Calu3 (cell line): ENCODE measurements at places on chromosomes 12 and 14. TPM values are rescaled to one million over a fixed set of nuclear protein-coding genes. Genes with fewer than 3 reads are reported as not detected.

KRT78 gene
- 0.59 and 0.69 TPM in 2 replicates for total RNA-seq

DNA sequence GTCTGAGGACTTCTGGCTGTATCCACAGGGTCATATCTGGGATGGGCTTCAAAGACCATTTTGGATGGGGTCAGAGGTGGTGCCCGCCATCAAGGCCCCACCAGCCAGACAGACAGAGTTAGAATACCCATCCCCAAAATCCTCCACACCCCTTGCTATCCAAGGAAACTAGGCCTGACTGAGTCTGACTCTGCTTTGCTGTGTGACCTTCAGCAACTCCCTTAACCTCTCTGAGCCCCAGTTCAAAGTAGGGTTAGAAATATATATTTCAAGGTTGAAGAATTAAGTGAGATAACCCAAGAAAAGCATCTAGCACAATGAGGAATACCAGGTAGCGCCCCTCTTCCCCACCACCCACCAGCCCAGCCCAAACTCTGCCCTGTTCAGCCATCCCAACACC lies 20.3 kb downstream of the BCL11B start:
- no peak overlapping the region for H3K27ac ChIP-seq
- no peaks in the 10 kb centered on the region for H3K4me1 ChIP-seq
- DNase-seq, result no peak

LMO3 gene
- total RNA-seq, result not detected in 2 replicates

GRCh38 chr12:76690921-76691700 lies 72.8 kb upstream of the ZDHHC17 start:
- H3K4me3 ChIP-seq, result no peak overlapping the region
- H3K27me3 ChIP-seq, result no peaks in the 10 kb centered on the region
- no peaks in the 10 kb centered on the region for H3K36me3 ChIP-seq
- no peak for DNase-seq
- H3K4me1 ChIP-seq, result no peaks in the 10 kb centered on the region
- H3K27ac ChIP-seq, result no peak overlapping the region

OR5AU1 gene
- 0.05 and 0.14 TPM in 2 replicates for total RNA-seq

GRCh38 chr12:26090836-26091510 lies 33.9 kb downstream of the BHLHE41 start:
- H3K27ac ChIP-seq, result peak overlapping the region; percentile 1
- H3K4me3 ChIP-seq, result no peak overlapping the region
- H3K4me1 ChIP-seq, result peaks cover 14% of the 10 kb centered on the region

ADAM21 gene
- total RNA-seq, result 0.17 and 0.22 TPM in 2 replicates

GRCh38 chr12:16168078-16168477 lies 109.4 kb downstream of the SLC15A5 start:
- no peak overlapping the region for H3K27ac ChIP-seq
- H3K4me3 ChIP-seq, result no peak overlapping the region
- no peak for DNase-seq

ACYP1 gene
- total RNA-seq, result 27.4 and 33.2 TPM in 2 replicates

DNA sequence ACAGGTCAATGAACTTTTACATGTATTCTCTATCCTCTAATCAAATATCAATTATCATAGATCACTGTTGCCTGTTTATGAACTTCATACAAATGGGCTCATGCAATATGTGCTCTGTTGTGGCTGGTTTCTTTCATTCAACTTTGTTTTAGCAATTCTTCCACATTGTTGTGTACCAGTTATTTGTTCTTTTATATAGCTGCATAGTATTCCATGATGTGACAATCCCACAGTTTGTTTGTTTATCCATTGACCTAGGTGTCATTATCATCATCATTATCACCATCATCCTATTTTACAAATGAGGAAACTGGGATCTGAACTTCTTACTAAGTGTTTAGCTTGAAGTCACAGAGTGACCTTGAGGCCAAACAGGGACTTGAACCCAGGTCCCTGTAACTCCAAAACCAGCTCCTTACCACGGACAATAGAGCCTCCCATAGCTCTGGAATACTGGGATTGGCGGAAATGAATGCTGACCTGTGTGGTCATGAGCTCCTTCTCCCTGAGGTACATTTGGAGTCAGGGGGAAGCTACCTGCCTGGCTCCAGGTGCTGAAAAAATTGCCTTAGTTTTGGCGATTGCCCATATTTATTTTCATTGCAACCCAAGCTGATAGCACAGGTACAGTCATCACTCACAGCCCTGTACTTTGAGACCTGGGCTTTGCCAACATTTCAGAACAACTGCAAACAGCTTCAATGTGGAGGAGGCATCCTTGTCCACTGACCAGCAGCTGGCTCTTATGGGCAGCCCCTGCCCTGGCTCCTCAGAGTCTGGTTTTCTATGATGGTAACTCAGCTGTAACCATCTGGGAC lies 9.2 kb downstream of the ZFP36L1 start:
- H3K27ac ChIP-seq, result no peak overlapping the region
- H3K36me3 ChIP-seq, result peaks cover 40% of the 10 kb centered on the region
- H3K4me1 ChIP-seq, result peaks cover 57% of the 10 kb centered on the region
- no peak overlapping the region for H3K4me3 ChIP-seq
- no peaks in the 10 kb centered on the region for H3K27me3 ChIP-seq

ACVRL1 gene
- total RNA-seq, result 0.44 TPM in 1 of 2 replicates, not detected in the other

- no peaks in the 10 kb centered on the region for H3K36me3 ChIP-seq
- H3K4me3 ChIP-seq, result no peak overlapping the region
- no peak overlapping the region for H3K27ac ChIP-seq
- DNase-seq, result no peak
- no peaks in the 10 kb centered on the region for H3K27me3 ChIP-seq
Measured at GRCh38 chr14:81366214-81366613, 33.9 kb downstream of the STON2 start.

- peaks cover 7% of the 10 kb centered on the region for H3K27me3 ChIP-seq
- H3K4me3 ChIP-seq, result no peak overlapping the region
- no peak for DNase-seq
- no peak overlapping the region for H3K27ac ChIP-seq
- H3K36me3 ChIP-seq, result no peaks in the 10 kb centered on the region
Measured at GRCh38 chr12:24798335-24798734, 150.6 kb downstream of the BCAT1 start.

GRCh38 chr14:31142455-31143087 lies 65.0 kb downstream of the HECTD1 start:
- H3K4me1 ChIP-seq, result no peaks in the 10 kb centered on the region
- H3K36me3 ChIP-seq, result peaks cover 23% of the 10 kb centered on the region
- H3K27ac ChIP-seq, result no peak overlapping the region

AICDA gene
- not detected in 2 replicates for total RNA-seq

AMN gene
- total RNA-seq, result 13.7 and 17.0 TPM in 2 replicates

KRT3 gene
- not detected in 2 replicates for total RNA-seq

DNA sequence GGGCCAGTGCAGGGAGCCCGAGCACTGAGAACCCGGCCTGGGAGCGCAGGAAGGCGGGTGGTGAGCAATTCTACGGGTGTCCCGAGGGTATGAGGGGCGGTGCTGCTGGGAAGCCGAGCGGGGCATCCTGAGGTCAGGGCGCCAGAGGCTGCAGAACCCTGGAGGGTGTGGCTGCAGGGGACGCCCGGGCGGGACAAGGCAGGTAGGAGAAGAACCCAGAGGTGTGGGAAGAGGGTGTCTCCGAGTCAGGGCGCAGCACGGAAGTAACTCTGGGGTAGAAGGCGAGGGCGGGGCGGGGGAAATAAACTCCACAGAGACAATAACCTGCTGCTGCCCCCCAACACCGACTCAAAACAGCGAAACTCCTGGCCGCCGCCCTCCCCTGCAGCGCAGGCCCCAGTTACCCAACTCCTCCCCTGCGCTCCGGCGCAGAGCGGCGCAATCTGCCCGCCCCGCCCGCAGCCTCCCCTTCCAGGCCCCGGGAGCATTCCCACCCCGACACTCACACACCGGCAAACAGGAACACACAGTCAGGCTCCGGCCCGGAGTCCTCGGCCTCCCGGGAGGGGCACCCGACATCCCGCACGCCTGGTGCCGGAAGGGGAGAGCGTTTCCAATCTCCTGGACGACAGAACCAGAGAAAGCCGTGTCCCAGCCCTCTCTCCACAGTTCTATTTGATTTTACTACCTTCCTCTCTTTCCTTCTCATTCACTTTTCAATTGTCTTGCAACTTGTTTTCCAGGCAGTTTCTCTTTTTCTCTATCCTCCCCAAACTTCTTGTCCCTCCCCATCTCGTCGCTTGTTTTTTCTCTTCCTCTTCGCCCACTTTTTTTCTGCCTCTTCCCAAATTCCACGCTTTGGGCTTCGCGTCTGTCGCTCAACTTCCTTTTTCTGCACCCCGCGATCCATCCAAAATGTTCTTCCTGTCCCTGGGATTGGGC lies 2.4 kb downstream of the HRK start:
- H3K4me1 ChIP-seq, result peaks cover 30% of the 10 kb centered on the region
- no peak overlapping the region for H3K27ac ChIP-seq
- DNase-seq, result peak; percentile 41
- H3K27me3 ChIP-seq, result peaks cover 91% of the 10 kb centered on the region
- peak overlapping the region; percentile 65 for H3K4me3 ChIP-seq

GRCh38 chr14:33959692-33960151 lies 8.8 kb upstream of the EGLN3 start:
- H3K36me3 ChIP-seq, result no peaks in the 10 kb centered on the region
- H3K27me3 ChIP-seq, result no peaks in the 10 kb centered on the region
- H3K27ac ChIP-seq, result no peak overlapping the region
- DNase-seq, result no peak

DNA sequence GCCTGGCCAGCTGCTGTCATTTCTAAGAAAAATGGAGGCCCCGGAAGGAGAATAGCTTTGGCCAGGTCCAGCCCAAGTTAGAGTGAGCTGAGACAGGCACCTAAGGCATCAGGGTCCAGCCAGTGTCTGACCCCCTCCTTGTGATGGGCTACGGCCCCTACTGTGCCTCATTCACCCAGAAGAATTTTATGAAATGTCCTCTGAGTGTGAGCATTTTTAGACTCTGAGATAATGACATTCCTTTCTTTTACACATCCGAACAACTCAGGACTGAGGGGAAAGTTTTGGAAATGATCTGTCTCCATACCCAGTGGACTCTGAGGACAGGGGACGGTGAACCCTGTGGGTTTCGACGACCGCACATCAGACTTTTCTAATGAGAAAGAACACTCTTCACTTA lies 50.4 kb downstream of the SLC24A4 start:
- no peaks in the 10 kb centered on the region for H3K36me3 ChIP-seq
- no peak overlapping the region for H3K27ac ChIP-seq
- H3K27me3 ChIP-seq, result peaks cover 73% of the 10 kb centered on the region
- no peaks in the 10 kb centered on the region for H3K4me1 ChIP-seq
- DNase-seq, result no peak
- H3K4me3 ChIP-seq, result no peak overlapping the region

DNA sequence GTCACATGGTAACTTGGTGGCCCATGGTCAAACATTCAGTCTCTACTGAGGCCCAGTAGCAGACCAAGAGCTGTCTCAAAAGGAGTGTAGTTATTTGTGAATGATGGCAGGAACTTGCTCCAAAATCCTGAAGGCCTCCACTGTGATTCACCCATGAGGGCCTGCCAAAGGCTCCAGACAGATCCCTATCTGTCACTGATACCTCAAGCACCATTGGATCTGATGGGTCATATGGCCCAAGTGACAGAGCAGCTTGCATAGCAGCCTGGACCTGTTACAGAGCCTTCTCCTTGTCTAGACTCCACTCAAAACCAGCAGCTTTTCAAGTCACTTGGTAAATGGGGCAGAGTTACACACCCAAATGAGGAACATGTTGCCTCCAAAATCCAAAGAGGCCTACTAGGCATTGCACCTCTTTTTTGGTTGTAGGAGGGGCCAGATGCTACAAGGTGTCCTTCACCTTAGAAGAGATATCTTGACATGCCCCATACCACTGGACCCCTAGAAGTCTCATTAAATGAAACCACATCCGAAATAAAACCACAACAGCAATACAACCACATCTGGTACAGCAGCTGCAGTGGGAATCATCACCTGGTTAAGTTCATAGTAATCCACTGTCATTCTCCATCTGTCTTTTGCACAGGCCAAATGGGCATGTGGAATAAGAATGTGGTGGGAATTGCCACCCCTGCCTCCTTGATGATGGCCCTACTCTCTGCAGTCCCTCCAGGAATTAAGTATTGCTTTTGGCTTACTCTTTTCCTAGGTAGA lies 150.4 kb upstream of the MAX start:
- no peak overlapping the region for H3K4me3 ChIP-seq
- no peak for DNase-seq
- no peak overlapping the region for H3K27ac ChIP-seq
- H3K27me3 ChIP-seq, result no peaks in the 10 kb centered on the region
- H3K4me1 ChIP-seq, result peaks cover 42% of the 10 kb centered on the region
- H3K36me3 ChIP-seq, result peaks cover 28% of the 10 kb centered on the region

DNA sequence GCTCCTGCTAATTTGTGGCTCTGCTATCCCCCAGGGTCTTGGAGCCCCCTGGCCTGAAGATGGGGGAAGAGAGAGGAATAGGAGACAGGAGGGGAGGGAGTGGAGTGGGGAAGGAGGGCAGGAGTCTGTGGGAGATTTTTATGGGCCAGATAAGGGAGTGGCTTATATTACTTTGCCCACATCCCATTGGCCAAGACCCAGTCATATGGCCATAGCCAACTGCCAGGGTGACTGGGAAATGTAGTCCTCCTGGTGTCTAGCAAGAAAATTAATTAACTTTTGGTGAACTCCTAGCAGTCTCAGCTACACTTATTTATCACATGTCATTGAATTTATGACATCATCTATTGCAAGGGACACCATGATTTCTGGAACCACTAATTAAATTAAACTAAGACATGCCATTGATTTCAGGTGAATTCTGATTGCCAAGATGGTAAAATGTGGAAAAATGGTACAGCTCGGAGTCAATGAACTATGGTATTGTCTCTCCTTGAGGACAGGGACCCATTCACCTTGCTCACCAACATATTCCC lies 50.3 kb downstream of the ESRRB start:
- no peaks in the 10 kb centered on the region for H3K36me3 ChIP-seq
- no peaks in the 10 kb centered on the region for H3K4me1 ChIP-seq
- no peak overlapping the region for H3K27ac ChIP-seq

NID2 gene
- not detected in 2 replicates for total RNA-seq

DNA sequence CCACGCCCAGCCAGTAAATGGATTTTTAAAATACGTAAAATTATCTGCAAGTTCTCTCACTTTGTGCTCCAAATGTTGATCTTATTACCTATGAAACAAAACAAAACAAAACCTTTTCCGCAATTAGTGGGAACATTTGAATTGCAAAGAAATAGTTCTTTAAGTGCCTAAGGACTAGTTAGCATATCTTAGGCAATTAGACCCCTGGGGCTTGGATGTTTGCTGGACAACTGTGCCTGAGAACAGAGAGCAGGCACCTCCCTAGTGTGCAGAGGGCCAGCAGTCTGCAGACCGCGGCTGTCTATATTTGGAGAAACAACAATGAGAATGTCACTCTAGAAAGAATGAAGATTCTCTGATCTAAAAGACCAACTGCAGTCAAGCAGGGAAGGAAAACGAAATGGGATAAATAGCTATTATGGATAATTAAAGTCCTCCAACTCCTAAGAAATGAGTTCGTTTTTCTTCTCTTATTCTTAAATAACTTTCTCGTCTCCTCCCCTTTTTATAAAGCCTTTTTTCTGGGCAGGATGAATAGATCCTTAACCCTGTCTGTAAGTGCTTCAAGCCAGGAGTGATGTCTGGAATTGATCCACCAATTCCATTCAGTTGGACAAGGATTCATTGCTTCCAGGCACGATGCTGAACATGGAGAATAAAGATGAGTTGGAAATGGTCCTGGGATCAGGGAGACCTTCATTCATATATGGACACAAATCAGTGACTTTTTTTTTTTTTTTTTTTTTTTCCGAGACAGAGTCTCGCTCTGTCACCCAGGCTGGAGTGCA lies 16.2 kb downstream of the SLC17A8 start:
- no peak overlapping the region for H3K4me3 ChIP-seq
- no peaks in the 10 kb centered on the region for H3K36me3 ChIP-seq
- no peaks in the 10 kb centered on the region for H3K27me3 ChIP-seq
- no peaks in the 10 kb centered on the region for H3K4me1 ChIP-seq

CHGA gene
- 0.17 and 0.24 TPM in 2 replicates for total RNA-seq
